ENCODE measurements at places on chromosomes 2 and 18.
A peak's percentile ranks its signal among the peaks of the same experiment; 100 is the strongest.

DNA sequence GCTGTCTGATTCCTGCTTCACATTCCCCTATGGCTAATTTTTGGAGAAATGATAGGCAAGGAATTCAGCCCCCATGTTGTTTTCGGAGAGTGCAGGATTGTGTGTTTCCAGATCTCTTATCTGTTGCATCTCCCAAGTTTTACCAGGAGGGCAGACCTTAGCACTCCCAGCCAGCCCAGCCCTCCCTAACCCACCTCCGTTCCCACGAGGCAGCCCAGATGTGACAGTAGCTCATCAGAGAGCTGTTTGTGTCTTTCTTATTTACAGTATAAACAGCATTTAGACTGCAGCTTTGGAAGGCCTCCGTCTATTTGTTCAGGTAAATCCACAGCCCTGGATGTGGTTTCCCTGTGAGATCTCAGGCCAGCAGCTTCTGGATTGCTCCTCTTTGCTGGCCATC is 91.6 kb downstream of the THNSL2 start:
- peak; percentile 91 for DNase-seq

DNA sequence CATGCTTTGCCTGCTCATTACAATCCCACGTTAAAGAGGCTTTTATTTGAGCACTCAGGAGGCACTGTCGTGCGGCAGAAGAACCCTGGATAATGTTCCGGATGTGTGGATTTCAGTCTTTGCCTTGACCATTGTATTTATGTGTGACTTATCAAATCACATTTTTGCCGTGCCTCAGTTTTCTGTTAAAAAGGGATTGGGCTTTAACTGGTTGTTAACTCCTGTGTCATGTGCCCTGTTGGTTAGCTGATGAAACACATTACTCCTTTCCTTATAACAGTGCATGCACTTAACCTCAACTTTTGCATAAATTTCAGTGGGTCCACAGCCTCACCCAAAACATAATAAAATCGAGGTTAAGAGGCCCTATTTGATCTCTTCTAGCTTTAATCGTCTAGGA is 52.7 kb downstream of the NAB1 start:
- peak; percentile 80 for DNase-seq

GRCh38 chr2:101571951-101572350 is 97.0 kb upstream of the RFX8 start:
- no peak for DNase-seq

DNA sequence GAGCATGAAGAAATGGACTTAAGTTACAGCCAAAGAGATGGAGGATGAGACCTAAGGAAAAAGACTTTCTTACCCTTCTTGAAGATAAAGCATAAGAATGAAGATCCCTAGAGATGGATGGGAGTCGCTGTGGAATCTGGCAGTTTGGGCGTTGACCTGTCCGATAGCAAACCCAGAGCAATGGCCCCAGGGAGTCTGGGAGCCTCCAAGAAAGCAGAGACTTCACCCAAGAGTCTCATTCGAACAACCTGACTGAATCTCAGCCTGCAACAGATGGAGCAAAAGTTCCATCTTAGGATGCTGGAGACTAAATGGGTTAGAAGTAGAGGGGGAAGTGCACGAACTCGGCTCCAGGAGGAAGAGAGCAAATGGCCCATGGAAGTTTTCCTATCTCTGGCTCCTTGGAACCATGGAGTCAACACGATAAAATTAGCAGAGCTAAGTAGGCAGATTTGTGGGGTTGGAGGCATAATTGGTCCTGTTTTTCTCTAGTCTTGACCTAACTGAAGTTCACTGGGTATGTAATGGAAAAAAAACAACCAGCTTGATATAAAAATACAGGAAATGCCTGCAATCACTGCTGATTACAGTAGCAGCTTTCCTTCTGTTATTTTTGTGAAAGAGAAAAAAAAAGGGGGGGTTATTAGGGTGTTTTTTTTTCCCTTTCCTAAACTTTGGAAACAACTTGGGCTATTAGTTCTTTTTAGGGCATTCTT is 178.4 kb upstream of the EPAS1 start:
- DNase-seq = no peak

DNA sequence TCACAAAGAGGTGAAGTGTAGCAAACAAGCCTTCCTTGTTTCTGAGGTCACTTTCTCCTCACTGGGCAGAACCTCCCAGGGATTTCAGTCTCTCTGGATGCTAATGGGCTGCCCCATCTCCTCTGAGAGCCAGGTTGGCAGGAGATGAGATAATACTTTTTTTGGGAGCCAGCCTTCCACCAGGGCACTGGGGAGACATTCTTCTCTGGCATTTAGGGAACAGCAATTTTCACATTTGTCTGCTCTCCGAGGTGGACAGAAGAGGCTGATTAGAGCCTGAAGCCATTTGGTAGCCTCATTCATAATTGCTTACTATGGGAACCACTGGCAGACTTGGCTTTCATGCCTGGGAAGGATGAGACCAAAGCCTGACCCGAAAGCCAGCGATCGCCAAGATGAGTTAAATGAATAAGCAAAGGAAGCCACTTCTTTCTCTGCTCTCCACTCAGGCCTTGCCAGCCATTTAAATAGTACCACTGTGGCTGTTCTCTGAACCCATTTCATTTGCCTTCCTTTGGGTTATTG is 70.1 kb downstream of the NRP2 start:
- DNase-seq = no peak

GRCh38 chr2:100207411-100207885 is 65.1 kb upstream of the AFF3 start:
- no peak for DNase-seq

DNA sequence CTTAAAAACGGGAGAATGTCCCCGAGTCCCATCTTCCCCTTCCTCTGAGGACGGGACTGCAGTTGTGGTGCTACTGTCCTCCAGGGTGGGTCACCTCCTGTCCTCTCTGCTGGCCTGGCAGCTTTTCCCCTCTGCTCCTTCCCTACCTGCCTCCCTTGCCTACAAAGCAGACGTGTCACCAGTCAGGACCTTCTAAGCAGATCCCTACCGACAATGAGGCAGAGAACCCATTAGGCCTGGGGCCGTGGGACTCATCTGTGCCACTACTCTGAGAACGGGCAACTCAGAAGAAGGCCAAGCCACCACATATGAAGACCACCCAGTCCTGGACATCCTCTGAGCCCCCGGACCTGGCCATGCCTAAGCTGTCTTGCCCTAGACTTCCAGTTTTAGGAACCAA is 103.0 kb upstream of the TEX51 start:
- DNase-seq = no peak

DNA sequence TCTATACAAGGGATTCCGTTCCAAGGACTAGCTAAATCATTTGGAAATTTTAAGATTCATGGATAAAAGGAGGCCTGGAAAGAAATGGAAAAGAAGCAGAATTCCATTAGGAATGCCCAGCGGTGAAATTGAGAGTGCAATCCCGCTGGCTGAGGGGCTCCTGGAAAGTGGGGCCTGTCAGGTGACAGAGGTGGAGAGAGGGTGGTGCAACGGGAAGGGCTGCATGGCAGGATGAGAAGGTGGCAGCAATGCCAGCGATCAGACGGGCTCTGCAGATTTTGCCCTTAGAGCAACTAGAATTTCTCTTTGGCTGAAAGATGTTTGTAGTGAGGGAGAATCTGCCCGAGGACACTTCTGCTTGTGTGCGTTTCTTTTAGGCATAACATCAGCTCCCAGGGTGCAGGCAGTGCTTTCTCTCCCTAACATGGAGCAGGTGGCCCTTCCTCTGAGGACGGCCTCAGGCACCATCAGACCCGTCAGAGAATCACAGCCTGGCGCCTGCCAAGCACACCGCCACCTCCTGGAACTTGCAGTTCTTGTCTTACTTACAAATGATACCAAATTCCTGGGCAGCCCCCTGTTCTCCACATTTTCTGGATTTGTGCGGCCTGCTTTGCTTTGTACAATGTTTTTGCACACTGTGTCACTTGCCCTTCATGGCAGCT is 261.6 kb downstream of the NDUFA10 start:
- peak; percentile 33 for DNase-seq

DNA sequence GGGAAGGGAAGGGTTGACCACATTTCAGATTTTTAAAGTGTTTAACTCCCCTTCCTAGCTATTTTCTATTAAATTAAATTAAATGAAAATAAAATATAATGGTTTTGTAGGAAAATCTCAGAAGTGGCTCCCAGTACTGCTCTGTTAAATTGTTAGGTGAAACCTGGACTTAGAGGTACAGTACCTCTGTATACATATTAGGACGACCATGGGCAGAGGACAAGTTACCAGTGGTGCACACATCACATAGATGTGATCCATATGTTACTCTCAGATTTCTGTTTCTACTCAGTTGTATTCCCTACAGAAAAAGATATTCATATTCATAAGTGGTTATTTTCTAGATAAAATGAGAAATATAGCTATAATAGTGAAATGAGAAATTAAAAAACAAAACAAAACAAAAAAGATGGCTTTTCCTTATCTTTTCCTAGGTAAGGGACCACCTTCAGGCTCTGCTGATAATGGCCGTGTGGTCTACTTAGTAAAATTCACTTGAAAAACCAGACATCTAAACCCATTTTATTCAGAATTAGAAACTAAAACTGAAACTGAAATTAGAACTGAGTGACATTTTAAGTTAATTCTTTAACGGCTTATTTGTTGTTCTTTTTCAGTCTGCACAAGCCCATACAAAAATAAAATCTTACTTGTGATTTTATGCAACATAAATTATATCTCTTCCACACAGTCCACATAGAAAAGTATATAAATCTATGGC is 832.5 kb upstream of the CHAC2 start:
- no peak for DNase-seq

- no peak for DNase-seq
Measured at GRCh38 chr2:37711308-37711731, 39.9 kb upstream of the CDC42EP3 start.

DNA sequence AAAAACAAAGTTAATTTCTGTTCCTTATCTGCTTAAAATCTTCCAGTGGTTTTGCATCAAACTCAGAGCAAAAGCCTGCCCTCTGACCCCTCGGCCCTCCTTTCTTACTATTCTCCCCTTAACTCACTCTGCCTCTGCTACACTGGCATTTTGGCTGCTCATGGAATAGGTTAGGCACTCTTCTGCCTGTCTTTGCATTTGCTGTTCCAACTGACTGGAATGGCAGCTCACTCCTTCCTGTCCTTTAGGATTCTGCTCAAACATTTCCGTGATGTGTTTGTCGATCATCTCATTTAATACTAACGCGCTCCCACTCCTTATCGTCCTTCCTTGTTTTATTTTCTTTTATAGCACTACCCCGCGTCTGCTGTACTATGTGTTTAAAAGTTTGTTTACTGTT is 815 bp downstream of the CEBPZ start:
- no peak for DNase-seq

GRCh38 chr2:121309801-121310200 is 24.8 kb upstream of the TFCP2L1 start:
- DNase-seq = no peak

- no peak for DNase-seq
Measured at GRCh38 chr2:238987352-238987981, 139.6 kb downstream of the TWIST2 start.

- no peak for DNase-seq
Measured at GRCh38 chr2:30710016-30710415, 97.2 kb downstream of the CAPN13 start.

DNA sequence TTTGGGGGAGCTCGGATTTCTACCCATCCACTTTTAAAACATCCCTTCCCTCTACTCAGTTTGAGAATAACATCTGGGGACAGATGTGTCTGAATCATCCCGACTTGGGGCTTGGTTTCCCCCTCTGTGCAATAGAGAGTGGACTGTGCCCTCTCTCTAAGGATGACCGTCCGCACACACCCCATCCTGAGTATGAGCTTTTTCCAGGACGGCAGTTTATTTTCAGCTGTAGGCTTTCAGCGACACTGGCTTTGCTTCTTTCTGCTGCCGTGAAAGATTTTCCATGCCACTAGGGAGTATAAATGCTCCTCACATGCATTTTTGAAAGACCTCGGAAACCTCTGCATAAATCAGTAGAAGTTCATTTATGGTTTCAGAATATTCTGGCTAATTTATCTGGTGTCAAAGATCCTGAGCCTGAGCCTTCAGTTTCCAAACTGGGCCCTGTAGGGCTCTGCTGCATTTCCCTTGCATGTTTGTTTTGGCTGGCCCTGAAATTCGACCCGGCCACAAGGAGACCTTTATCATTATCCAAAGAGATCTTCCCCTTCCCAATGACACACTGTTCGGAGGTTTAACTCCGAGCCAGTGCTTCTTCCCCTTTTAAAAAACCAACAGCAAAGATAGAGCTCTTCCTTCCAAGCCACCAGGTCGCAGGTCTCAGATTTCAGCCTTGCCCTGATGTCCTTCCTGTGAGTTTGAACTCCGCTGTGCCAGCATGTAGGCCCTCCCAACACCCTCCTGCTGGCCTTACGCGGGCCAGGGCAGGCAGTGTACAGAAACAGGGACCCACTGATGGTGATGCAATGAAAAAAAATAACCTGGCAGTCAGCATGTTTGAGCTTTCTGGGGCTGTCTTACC is 53.3 kb downstream of the FECH start:
- no peak for DNase-seq

- peak; percentile 57 for DNase-seq
Measured at GRCh38 chr2:190528521-190529001, 6.0 kb downstream of the NEMP2 start.

DNA sequence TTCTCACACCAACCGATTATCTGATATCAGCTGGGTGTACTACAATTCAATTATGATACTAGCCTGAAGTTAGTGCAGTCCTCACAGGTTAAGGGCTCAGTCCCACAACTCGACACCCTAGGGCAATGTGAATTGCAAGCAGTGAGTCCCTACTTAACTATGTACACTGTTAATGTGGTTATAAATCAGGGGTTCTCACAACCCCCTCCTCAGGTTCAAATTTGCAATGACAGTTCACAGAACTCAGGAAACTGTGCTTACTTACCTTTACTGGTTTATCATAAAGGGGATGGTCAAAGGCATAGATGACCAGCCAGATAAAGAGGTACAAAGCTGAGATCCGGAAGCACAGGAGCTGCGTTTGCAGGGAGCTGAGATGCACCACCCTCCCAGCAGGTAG is 1379.1 kb upstream of the CDH2 start:
- no peak for DNase-seq

DNA sequence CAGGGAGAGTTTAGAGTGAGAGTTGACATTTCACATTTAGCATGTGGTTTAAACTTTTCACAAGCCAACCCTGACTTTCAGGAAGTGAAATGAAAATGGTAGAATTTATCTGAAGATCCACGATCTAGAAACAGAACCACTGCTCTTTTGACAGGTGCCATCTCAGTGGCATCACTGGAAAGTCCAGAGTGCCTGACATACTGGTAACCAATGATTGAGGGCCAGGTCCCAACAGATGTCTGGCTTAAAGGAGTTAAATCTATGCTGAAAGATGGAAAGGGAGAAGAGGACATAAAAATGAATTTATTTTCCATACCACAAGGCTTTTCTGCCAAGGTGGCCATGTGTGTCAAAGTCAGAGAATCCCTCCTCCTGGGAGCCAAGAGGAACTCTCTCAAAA is 2.7 kb downstream of the IL36G start:
- DNase-seq = no peak

DNA sequence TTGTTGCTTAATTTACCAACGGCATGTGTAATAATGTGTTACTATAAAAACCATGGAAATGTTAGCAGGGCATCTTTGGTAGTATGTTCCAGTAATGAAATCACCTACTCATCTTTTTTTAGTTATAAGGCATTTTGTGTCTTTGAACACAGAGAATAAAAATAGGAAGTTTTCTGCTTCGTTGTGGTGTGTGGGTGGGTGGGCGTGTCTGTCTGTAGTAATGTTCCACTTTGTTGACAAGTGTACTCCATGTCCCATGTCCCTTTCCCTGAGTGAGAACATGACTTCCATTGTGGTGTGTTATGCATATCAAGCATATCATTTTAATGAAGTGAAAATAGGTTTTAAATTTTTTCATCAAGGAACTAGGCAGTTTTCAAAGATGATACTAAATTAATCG is 149.3 kb downstream of the VWC2L start:
- DNase-seq = no peak

Measured in NCI-H526 (cell line).